ENCODE measurements at places on chromosomes 16 and 17.

DNA sequence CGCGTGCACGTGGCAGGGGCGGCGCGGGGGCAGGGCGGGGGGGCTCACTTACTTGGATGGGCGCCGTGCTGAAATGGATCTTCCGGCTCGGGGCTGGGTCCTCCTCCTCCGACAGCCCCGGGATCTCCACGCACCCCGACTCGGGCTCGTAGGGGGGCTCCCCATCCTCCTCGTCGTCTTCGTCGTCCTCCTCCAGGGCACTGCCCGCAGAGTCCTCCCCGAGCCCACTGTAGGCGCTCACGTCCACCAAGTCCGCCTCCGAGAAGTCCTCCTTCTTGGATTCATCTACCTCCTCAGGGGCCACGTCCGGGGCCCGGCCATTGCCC lies 1.4 kb downstream of the PPP1R9B start:
- DNase-seq: no peak

DNA sequence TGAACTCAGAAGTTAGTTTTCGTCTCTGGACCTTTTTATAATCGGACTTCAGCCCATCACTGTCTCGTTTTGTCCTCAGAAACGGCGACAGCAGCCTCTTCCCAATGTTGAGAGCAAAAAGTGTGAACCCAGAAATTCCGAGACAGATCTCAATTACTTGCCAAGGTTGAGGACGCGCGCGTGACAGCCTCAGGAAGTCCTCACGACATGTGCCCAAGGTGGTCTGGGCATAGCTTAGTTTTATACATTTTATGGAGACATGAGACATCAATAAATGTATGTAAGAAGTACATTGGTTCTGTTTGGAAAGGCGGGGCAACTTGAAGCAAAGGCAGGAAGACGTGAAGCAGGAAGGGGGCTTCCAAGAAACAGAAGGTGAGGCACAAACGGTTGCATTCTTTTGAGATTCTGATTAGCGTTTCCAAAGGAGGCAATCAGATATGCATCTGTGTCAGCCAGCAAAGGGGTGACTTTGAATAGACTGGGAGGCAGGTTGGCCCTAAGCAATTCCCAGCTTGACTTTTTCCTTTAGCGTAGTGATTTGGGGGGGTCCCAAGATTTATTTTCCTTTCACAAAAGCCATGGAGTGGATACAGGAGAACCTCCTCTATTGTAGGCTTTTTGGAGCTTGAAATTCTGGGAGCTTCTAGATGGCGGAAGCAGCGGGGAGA lies 583 bp upstream of the ZNF747 start:
- no peak for DNase-seq

DNA sequence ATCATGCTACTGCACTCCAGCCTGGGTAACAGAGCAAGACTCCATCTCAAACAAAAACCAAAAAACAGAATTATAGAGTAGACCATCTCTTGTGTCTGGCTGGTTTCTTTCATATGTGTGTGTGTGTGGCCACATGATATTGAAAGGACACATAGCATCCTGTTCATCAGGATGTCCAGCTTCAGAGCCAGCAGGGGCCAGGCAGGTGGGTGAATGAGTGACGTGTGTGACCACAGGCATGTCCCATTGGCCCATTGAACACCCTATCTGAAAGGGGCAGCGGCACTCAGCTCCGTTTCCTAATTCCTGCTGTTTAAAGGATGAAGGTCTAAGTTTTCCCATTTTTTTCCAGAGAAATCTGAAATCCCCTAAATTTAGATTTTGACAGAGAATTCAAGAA lies 174.2 kb downstream of the PRKCB start:
- DNase-seq: no peak

GRCh38 chr17:81094509-81095382 lies 59.8 kb downstream of the BAIAP2 start:
- no peak for DNase-seq

DNA sequence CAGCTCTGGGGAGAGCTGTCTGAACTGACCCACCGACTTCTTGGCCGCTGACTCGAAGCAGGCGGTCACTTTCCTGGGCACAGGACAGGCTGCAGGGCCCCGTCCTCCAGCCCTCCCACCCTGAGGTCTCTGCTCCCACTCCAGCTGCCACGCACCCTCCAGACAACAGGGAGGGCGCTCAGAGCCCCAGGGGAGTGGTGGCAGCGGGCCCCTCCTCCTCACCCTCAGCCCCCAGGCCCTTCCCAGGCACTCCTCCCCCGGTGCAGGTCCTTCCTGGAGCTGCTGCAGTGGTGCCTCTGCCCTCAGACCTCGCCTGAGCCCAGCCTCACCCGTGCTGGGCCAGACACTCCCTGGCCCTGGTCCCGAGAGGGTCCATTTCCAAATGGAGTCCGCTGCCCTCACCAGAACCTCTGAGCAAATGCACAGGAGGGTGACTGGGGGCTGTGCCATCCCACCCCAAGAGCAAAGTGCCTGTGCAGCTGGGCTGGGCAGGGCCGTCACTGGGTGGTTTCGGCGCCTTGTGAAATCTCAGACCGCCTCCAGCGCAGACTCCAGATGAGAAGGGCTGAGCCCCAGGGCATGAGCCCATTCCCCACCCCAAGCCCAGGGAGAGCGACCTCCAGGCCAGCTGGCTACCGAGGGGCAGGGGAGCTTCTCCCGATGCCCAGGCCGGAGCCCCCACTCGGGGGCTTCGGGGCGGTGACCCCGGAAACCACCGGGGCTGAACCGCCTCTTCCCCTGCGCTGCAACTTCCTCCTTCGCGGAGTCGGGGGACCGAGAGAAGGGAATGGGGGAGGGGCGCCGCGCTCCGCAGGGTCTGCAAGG lies 717 bp downstream of the CYBA start:
- DNase-seq: no peak

- peak; percentile 52 for DNase-seq
These were observed at the start of the genes SMCR8 and TOP3A for GRCh38 chr17:18314731-18315561. SMCR8 (plus strand) TSS chr17:18315293; CDS start chr17:18315790, 497 bp downstream. TOP3A (minus strand) TSS chr17:18314994; CDS start chr17:18314778, 216 bp downstream.

DNA sequence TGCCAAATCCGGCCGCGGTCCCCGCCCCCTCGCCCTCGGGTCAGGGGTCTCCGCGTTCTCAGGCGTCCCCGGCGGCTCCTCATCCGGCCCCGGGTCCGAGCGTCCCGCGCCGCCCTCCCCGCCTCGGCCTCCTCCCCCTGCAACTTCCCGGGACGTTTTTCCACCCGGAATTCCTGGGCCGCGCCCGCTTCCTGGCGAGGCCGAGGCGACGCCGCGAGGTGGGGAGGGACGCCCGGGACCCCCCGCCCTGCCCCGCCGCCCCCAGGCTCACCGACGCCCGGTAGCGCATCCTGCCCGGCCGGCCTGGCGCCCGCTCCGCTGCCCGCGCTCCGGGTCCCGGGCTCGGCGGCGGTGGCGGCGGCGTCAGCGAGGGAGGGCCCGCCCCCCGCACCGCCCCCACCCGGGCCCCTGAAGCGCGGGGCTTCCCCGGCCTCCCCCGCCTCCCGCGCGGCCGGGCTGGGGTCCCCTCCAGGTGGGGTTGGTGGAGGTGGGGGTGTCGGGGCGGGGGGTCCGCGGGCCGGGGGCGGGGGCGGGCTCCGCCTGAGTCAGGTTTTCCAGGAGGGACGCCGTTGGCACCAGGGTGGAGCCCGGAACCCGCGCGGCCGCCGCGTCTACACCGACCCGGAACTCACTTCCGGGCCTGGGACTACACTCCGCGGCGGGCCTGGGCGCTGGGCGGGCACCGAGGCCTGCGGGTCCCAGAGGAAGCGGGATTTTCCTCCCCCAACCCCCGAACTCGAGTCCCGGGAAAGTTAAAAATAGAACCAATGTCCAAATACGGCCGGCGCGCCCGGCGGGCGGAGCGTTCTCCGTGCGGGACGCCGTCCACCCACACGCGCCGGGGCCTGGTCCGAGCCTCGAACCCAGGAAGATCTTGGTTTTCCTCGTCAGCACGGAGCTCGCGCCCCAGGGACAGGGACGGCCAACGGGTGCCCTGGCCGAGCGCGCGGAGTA lies 6.8 kb downstream of the MYO1C start:
- DNase-seq: no peak

- no peak for DNase-seq
These were observed 232.3 kb downstream of the WWOX start for GRCh38 chr16:78331731-78332130.

GRCh38 chr16:11340710-11341109 lies 4.5 kb upstream of the RMI2 start:
- no peak for DNase-seq

- DNase-seq: no peak
These were observed 439.8 kb downstream of the SOX9 start for GRCh38 chr17:72560303-72561247.

- no peak for DNase-seq
These were observed 341.6 kb downstream of the SOX9 start for GRCh38 chr17:72462407-72462806.

GRCh38 chr17:12995896-12996295 lies 21.9 kb downstream of the ELAC2 start:
- no peak for DNase-seq

DNA sequence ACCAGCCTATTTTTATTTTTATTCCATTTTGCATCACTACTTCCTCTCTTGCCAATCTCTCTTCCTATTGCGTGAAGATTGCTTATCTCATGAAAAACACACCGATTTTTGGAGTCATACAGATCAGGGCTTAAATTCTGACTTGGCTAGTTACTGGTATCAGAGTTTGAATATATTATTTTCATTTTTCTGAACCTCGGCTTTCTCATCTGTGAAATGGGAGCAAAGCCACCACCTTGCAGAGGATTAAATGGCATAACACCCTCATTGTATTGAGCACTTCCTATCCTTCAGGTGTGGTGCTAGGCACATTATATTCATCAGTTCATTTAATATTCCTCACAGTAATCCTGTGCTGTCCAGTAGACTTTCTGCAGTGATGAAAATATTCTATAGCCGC lies 208.8 kb downstream of the HAPSTR1 start:
- no peak for DNase-seq

DNA sequence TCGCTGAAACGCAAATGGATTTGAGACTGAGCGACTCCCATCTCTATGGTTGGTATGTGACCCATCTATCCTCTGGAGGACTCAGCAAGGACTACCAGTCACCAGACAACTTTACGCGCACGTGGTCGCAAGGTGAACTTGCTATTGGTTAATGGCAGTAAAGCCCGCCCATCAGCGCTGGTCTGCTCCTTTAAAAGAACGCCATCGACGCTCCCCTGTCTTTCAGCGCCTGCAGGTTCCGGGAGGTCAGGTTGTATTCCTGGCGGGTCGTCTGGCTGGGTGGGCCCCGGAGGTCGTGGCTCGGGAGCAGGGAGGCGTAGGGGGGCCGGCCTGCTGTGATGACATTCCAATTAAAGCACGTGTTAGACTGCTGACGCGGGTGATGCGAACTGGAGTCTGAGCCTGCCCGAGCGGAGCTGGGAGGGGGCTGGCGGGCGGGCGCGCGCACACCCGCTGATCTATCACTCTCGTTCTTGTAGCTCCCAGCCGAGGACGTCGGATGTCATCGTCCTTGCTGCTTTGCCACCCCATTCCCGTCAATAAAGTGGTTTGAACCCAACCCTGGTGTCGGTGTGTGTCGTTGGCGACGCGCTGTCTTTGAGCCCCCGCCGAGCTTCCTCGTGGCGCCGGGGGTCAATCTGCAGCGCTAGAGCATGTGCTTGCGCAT lies 15.9 kb upstream of the ERN1 start:
- no peak for DNase-seq

- no peak for DNase-seq
These were observed 902 bp downstream of the STAC2 start for GRCh38 chr17:39224778-39225307.

- DNase-seq: no peak
These were observed 863 bp upstream of the UTS2R start for GRCh38 chr17:82370471-82371332.

GRCh38 chr17:32701871-32702270 lies 175.1 kb downstream of the MYO1D start:
- DNase-seq: no peak

- DNase-seq: no peak
These were observed 213.4 kb upstream of the GSE1 start for GRCh38 chr16:85399583-85400284.

DNA sequence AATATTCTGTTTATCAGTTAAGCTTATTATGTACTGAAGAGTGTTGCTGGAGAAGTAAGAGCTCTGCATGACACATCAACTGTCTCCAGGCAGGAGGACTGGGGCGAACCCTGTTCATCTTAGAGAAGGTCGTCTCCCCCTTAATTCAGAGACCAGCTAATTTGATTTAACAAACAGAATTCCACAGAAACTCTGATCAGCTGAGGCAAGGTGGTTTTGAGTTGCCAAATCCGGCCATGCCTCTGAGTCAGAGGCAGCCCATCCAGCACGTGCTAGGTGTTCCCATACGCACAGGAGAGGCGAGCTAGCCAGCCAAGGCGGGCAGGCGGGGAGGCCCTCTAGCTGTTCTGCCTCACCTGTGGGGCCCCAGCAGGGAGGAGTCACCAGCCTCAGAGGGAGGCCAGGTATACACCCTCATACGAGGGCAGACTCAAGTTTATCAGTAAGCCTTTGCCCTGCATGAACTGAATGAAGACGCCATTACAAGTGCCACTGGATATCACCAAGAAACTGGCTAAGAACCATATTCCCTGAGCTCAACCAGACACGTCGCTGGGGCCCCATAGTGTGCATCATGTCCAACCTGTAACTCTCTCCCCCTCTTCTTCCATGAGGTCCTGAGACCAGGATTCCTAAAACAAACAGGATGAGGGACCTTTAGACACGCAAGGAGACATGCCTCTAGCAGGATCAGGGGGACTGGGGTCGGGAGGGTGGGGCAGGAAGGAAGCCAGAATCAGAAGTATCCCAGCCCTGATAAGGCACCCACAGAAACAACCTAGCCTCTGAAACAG lies 25.7 kb downstream of the STAT5A start:
- no peak for DNase-seq

GRCh38 chr17:17541640-17542001 lies 45.4 kb upstream of the RASD1 start:
- DNase-seq: no peak

GRCh38 chr16:85231959-85232358 lies 119.7 kb upstream of the CIBAR2 start:
- no peak for DNase-seq

GRCh38 chr16:15781650-15782049 lies 75.2 kb downstream of the MYH11 start:
- no peak for DNase-seq

GRCh38 chr17:77235370-77235941 lies 94.7 kb downstream of the SEC14L1 start:
- DNase-seq: no peak

- no peak for DNase-seq
These were observed 986 bp downstream of the HAPSTR1 start for GRCh38 chr16:9092282-9092977.

- DNase-seq: no peak
These were observed 185.4 kb downstream of the ABCC12 start for GRCh38 chr16:47970291-47970931.

DNA sequence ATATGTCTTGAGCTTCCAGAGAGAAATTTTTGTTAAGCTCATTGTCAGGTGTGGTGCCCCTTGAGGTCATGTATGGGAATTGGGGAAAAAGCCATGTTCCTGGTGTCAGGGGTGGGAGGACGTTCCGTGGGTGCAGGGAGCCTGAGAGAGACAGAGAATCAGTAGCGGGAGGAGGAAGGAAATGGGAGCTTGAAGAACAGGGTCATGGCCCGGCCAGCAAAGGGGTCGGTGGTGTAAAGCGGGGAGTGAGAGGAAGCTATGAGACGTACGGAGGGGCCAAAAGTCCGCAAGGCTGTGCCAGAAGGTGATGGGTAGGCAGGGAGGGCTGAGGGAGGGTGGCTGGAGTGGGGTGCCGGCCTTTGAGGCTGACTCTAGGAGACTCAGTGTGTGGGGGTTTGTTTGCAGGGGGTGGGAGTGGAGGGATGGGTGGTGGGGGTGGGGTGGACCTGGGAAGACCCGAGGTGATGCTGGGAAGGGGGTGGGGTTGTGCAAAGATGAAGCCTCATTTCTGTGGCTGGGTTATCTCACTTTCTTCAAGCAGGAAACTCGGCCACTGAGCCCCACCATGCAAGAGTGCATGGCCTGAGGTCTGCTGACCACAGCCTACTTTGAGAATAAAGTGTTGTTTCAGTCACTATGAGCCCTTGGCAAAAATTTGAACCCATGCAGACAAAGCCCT lies 63.6 kb downstream of the PLCG2 start:
- DNase-seq: no peak
